ENCODE measurements at places on chromosomes 1 and 21. TPM values are rescaled to one million over a fixed set of nuclear protein-coding genes. Genes with fewer than 3 reads are reported as not detected.

DNA sequence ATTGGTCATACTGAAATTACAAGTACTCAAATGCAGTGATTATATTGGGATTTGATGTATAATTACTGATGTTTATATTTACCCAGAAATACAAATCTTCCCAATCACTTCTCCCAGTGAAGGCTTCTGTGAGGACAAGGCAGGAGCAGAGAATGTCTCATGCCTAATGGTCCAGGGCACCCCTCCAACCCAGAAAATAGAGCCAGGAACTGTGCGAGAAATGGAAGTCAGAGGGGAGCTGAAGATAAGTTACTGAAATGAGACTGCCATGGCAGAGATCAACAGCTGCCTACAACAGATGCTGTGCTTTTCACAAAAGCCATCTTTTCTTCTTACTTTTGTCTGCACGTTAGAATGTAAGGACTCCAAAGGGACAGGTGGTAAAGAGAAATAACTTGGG, 171.2 kb downstream of the TTLL7 start:
- DNase-seq, result no peak

- DNase-seq, result no peak
These were observed 250.6 kb downstream of the SPATA17 start for GRCh38 chr1:217881607-217882332.

DNA sequence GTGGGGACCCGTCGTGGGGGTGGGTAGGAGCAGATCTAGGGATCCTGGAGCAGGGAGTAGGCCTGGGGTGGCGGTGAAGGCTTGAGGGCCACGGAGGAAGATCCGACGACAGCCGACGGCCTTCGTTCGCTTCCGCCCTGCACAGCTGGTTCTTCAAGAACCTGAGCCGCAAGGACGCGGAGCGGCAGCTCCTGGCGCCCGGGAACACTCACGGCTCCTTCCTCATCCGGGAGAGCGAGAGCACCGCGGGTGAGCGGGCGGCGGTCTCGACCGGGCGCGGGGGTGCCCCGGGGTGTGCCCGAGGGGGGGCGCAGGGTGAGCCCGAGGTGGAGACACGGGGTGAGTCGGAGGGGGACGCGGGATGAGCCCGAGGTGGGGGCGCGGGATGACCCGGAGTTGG, 16.5 kb upstream of the HDAC1 start:
- DNase-seq, result no peak

- DNase-seq, result no peak
These were observed 30.5 kb upstream of the FGGY start for GRCh38 chr1:59266180-59266926.

- no peak for DNase-seq
These were observed 121.5 kb upstream of the CACHD1 start for GRCh38 chr1:64348270-64348960.

DNA sequence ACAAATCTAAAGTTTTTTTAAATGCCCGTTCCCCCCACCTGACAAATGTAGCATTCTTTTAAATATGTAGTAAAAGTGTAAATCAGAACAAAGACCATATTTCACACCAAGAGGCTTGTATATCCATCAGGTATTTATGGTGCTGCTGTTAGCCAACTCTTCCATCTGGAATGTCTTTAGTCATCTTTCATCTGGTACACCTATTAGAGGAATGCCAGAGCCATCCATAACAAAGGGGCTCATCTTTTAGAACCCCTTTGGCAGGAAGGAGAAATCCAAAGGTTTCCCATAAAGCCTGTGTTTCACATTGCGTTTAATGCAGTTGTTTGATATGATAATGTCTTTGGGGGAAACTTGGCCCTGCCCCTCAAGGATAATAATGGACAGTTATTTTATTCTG, 79.3 kb upstream of the C1orf87 start:
- no peak for DNase-seq

- no peak for DNase-seq
These were observed 203.4 kb downstream of the HS2ST1 start for GRCh38 chr1:87117761-87118368.

DNA sequence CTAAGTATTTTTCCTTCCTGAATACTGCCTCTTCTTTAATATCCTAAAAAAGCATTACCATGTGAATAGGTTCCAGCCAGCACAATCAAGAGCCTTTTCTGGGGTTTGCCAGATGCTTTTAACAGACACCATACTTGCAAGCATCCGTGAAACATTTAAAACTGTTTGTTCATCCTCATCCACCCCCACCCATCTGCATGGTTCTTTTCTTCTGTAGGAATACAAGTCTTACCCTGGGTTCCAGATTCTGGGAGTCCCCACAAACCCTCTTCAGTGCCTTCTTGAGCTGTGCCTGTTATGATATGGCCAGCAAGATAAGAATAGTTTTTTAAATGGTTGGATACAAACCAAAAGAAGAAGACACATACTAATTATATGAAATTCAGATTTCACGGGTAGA, 354.9 kb upstream of the PLXNA2 start:
- no peak for DNase-seq

DNA sequence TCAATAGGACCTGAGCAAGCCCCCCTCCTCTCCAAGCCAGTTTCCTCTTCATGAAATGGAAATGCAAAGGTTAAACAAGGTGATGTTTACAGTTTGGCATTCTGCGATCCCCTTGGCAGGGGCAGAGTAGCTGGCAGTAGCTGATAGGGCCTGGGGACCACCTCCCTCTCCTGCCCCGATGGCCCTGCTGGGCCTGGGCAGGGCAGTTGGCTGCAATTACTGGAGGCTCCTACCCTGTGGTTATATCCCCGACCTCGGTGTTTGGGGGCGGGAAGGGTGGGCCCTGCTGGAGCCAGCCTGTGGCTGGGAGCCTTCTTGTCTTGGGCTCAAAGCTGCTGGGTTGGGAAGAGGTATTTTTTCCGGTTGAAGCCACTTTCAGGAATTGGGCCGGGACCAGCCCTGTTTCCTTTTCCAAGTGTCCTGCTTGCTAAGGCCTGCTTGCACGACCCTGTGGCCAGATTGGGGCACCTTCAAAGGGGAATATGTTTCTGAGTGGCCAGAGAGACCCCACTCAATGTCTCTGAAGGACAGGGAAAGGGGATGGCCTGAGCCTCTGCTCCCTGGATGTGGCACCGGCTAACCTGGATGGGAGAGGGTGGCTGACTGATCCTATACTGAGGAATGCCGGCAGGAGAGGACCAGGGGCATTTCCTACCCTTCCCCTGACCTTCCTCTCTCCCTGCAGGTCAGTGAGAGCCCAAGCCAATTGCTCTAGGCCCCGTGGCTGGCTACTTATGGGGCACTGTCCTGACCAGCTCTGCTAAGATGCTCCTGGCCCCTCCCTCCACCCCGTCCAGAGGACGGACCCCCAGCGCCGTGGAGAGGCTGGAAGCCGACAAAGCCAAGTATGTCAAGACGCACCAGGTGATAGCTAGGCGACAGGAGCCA, 1.9 kb downstream of the FAM110D start:
- DNase-seq, result no peak

- no peak for DNase-seq
These were observed 25.7 kb upstream of the SLC19A2 start for GRCh38 chr1:169511316-169512005.

C1QC gene
- total RNA-seq, result not detected

GRCh38 chr1:178768423-178768822, 43.4 kb downstream of the RALGPS2 start:
- no peak for DNase-seq

- no peak for DNase-seq
These were observed 32.7 kb upstream of the ASB17 start for GRCh38 chr1:75964760-75965408.

- DNase-seq, result no peak
These were observed 177.9 kb downstream of the CDC42BPA start for GRCh38 chr1:227140376-227140775.

DNA sequence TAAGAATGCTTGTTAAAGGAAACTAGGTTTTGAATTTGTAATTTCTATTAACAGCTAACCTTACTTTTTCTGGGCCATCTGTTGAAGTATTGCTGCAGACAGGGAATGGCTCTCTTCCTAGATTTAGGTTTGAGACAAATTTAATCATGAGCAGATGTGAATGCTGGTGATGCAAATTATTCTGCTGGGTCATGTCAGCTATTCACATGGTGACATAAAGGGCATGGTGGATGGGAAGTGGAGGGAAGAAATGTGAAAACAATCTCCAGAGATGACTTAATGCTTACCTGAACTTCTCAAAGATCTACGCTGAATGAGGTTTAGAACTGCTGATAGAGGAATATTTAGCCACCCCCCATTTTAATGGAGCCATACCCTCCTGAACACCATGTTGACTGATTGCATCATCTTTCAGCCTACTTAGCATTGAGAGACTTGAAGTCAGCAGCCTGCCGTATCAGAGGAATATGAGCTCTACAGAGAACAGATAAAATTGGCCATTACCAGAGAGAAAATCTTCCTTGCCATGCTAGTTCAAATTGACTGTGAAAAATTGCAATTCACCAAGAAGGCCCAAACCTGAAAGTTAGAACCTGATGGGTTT, 138.8 kb downstream of the HHAT start:
- DNase-seq, result no peak

CLDN17 gene
- total RNA-seq, result not detected

PIAS3 gene
- total RNA-seq, result 21.9 TPM

DNA sequence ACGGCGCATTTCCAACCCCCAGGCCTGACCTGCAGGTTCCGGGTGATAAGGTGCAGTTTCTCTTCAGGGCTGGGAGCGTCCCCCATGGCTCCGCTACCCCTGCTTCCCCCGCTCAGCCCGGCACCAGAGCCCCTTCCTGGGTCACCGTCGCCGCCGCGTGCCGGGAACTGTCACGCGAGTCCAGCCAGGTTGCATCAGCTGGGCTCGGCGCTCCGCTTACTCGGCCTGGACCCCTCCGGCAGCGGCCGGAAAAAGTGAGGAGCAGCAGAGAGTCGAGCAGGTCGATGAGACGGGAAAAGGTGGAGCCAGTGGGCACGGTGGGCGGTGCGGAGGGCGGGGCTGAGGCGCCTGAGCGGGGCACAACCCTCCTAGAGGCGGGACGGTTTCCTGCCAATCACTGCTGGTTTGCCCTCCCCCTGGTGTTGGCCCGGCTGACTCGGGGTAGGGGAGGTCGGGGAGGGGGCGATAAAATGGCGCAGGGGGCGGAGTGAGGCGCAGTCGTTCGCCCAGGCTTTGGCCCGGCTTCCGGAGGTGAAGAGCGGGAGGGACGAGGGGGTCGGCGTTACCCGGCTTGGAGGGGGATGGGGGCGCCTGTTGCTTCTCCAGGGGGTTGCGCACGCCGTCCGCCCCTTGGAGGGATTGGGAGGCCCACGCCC, at the start of the genes S100PBP and YARS1:
Gene S100PBP, plus strand, starts transcription at position 495 of the 656 bp plus-strand sequence. CDS start 8,447 bp downstream, outside the sequence.
Gene YARS1, minus strand, starts transcription at position 200 of the 656 bp plus-strand sequence. Its CDS starts 114 bp downstream, at position 86.
- DNase-seq, result peak; percentile 99

- no peak for DNase-seq
These were observed 1092.2 kb downstream of the KCNT2 start for GRCh38 chr1:195516036-195516435.

DNA sequence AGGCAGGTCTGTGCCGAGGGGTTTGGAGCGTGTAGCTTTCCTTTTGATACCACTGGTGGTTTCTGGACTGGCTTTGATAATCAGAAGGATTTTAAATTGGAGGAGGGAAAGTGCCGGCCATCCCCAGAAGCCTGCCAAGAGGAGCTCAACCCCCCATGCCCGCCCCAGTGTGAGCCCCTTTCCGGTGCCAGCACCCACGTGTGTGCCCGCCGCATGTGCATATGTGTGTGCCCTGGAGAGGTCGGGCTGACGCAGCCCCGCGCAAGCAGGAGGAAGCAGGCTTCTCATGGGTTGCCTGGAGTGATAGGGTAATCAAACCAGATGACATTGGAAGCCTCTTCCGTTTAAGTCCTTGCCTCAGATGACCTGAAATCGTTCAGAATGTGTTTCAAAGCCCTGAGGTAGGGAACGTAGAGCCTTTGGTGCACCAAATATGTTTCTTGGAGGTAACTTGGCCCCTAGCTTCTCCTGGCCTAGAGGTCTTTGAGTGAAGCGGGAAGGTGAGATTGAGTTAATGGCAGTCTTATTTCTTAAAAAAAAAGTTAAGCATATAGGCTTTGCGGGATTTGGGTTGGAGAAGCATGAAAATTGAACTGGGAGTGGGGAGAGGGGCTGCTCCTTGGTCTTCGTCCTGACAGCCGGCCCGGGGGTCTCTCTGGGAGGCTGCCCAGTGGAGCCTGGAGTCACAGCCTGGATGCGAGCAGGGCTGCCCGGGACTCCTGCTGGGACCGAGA, 34.1 kb upstream of the ARHGEF16 start:
- no peak for DNase-seq

DNA sequence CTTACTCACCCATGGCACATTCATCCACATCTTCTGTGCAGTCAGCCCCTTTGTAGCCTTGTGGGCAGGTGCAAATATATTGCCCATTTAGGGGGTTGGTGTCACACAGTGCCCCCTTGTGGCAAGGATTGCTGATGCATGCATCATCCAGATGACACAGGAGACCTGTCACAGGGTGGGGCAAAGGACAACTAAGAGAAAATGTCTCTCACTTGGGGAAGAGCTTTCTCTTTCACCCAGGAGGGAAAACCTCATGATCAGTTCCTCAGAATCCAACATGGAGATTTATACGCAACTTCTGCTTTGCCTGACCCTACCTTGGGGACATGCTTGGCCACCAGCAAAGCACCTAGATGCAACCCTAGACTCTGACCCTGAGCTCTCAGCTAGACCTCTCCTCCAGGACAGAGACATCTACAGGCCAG, 71.8 kb upstream of the ADAM30 start:
- DNase-seq, result peak; percentile 38

FTCD gene
- total RNA-seq, result not detected

DNA sequence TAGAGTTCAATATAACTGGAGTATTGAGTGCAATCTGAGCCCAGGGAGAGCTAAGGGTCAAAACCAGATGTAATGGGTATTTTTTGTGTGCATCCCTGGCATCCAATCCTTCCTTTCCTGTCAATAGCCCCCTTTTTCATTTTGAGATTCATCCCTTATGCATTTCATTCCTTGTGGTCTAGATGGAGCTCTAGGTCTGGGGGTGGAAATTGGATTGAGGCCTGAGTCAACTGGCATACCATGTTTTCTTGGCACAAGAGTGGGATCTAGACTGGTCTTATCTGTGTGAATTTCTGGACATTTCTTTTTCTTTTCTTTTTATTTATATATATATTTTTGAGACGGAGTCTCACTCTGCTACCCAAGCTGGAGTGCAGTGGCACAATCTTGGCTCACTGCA, 67.3 kb upstream of the RAB3GAP2 start:
- no peak for DNase-seq

CRABP2 gene
- 5.1 TPM for total RNA-seq

Measured in CD4-positive, CD25-positive, alpha-beta regulatory T cell (primary cell).